ENCODE measurements at places on chromosomes 3 and 15.

GRCh38 chr3:177983320-177983719 is 552.9 kb upstream of the KCNMB2 start:
- DNase-seq: no peak

DNA sequence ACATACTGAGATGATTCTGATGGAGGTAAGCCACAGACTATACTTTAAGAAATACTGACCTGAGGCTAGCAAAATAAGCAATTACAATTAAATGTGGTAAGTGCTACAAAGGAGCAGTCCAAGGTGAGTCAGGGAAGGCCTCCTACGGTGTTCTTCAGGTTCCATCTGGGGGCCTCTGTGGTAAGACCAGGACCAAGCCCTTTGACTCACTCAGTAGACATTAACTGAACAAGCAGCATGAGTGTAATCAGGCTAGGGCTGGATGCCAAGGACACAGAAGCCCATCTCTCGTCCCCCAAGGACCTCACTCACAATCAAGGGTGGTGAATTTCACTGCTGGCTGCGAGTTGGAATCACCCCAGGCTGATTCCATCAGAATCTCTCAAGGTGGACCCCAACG is 37.3 kb downstream of the DZIP1L start:
- no peak for DNase-seq

GRCh38 chr3:127754411-127755304 is 67.7 kb downstream of the MGLL start:
- DNase-seq: no peak

DNA sequence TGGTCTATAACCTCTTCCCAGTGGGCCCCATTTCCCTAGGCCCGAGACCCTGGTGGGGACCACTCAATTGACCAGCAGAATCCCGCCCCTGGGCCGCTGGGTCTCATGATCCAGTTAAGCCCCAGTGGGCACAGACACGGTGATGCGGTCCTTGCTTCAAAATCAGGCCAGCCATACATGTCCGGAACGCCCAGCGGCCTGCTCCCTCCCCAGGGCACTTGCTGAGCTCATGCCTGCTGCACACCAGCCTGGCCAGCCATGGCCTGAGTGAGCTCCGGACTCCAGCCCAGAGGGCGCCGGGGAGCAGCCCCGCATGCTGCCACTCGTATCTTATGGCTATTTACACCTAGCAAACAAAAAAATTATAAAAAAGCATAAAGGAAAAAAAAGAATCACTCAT is 34.4 kb upstream of the IQSEC1 start:
- no peak for DNase-seq

DNA sequence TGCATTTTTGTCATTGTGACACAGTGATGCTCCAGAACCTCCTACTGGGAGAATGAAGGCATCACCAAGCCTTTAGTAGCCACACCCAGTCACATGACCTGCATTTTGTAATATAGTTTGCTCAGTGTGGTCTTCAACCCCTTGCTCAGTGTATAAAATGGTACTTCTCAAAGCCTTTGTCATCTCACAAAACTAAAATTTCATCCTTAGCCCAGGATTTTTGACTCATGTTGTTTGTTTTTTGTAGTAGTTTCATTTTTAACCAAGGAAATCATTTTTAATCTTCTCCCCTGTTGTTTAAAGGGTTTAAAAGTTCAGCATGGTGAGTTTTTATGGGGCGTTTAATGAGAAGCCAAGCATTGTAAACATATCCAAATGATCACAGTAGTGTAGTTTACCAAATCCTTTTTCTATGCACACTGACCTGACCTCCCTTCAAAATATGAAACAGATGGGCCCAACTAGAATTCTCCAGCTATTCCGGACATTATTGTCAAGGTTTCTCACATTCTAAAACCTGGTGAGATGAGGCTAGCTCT is 123.5 kb upstream of the IL12A start:
- DNase-seq: no peak

GRCh38 chr3:43779850-43780249 is 89.1 kb downstream of the ABHD5 start:
- no peak for DNase-seq

GRCh38 chr3:105791919-105792786 is 76.7 kb downstream of the CBLB start:
- no peak for DNase-seq

GRCh38 chr15:52102463-52102862 is 10.1 kb downstream of the BCL2L10 start:
- no peak for DNase-seq

DNA sequence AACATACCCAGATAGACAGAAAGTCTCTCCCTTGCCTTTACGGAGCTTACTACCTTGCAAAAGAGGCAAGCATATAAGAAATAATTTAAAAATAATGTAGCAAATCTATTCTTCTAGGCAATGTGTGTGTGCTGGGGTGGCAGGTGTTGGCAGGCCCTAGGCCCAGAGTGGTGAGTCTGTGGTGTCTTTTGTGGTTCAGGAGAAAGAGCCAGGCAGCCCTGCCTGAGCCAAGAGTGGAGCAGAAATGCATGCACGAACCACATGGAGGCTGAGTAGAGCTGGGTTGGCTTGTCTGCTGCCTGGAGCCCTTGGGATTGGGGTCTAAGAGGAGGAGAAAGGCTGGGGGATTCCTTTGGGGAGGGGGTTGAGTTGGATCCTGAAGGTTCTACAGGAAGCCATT is 70.2 kb upstream of the MYZAP start:
- no peak for DNase-seq
